ENCODE measurements at places on chromosomes 1 and 21.
A peak's percentile ranks its signal among the peaks of the same experiment; 100 is the strongest.

DNA sequence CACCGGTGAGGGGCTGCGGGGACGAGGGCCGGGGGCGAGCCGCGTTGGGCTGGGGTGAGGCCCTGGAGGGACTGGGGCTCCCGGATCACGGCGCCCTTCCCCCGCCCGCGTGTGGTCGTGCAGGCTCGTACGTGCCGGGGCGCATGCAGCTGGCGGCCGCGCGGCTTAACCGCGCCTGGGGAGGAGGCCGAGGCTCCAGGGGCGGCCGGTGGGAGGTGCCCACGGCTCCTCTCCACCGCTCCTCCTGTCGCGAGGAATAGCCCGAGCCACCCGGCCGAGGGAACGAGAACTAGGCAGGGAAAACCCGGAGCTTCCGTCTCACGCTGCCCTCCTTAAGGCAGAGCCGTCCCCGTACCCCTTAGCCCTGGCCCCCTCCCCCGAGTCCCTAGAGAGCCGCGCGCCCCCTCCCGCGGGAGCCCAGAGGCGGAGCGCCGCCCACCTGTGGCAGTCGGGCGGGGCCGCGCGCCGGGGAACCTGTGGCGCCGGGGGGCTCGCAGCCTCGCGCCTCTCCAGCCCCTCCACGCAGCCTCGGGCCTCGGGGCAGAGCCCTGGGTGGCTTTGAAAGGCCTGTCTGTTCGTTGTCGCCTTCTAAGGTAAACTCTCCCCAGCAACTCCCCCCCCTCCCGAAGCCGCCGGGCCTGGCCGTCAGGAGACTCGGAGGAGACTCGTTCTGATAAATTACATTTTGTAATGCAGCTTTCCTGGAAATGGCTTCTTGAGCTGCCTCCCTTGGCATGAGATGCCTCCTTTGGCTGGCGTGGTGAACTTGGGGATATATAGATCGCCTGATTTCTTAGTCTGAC lies 746 bp downstream of the AK4 start:
- peak; percentile 24 for DNase-seq

- DNase-seq: no peak
Observed at GRCh38 chr1:182315167-182315556, 76.4 kb downstream of the GLUL start.

- DNase-seq: no peak
Observed at GRCh38 chr21:27129215-27129614, 162.3 kb upstream of the ADAMTS5 start.

- no peak for DNase-seq
Observed at GRCh38 chr1:244361764-244362473, 89.8 kb downstream of the ADSS2 start.

GRCh38 chr1:21553116-21553926 lies 44.1 kb downstream of the ALPL start:
- no peak for DNase-seq

GRCh38 chr21:46063734-46064680 lies 33.9 kb upstream of the COL6A2 start:
- DNase-seq: no peak

- DNase-seq: no peak
Observed at GRCh38 chr1:10796029-10796944, at the start of gene CASZ1. TSS of gene CASZ1 (minus strand) at chr1:10796646. CDS start at chr1:10693889, 102,757 bp downstream.

DNA sequence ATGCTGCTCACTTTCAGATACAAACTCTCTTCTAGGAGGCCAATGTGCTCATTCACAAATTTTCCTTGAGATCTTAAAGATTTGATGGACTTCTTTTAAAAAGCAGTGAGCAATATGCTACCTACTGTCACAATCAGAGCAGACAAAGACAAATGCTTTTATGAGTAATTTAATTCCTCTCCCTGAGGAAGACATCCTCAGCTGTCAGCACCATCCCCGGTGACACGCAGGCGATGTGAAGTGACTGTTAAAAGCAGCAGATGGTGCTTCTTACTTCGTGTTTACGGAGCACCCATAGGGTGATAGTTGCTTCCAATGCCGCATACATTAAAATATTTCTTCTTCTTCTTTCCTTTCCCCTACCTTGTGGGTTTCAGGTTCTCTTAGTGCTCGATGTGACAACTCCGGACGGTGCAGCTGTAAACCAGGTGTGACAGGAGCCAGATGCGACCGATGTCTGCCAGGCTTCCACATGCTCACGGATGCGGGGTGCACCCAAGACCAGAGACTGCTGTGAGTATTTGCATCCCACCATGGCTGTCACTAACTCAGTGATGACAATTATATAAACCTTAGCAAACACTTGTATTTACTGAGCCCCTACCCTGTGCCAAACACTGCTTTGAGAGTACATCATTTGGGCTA lies 29.1 kb downstream of the LAMC2 start:
- DNase-seq: no peak

GRCh38 chr1:231676487-231676886 lies 49.9 kb downstream of the DISC1 start:
- DNase-seq: no peak

- no peak for DNase-seq
Observed at GRCh38 chr1:29670752-29671151, 434.4 kb downstream of the PTPRU start.

DNA sequence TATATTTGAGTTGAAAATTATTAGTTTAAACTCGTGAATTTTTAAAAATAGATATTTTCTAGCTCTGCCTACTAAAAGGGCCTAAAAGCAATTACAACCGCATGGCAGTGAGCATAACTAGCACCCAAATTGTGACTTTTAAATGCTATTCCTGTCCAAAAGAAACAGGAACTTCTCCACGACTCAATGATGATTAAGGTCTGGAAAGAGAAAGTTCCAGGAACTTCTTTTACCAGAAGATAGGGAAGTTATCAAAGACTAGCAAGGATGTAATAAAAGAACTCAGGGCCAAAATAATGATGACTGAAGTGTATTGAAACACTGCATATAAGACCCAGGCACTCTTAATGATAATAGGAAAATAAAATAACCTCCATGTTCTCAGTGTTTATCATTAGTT lies 313.0 kb downstream of the PLPP3 start:
- no peak for DNase-seq

DNA sequence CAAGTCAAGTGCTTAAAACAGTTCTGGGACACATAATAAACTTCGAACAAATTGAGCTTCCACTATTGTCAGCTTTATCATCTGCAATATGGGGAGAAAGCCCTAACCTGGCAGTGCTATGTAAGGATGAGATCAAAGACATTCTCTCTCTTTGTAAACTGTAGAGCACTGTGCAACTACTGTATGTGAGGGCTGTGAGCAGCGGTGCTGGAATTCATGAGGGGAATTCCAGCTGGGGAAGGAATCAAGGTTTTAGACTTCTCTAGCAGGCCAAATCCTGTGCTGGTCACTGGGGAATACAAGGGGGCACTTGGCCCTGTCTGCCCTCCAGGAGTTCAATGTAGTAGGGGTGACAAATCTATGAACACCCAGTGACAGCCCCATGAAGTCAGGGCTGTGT lies 9.3 kb downstream of the FAM151A start:
- no peak for DNase-seq

- no peak for DNase-seq
Observed at GRCh38 chr1:57101209-57101608, 135.4 kb upstream of the C8B start.
